ENCODE measurements at places on chromosomes 13 and 19.

DNA sequence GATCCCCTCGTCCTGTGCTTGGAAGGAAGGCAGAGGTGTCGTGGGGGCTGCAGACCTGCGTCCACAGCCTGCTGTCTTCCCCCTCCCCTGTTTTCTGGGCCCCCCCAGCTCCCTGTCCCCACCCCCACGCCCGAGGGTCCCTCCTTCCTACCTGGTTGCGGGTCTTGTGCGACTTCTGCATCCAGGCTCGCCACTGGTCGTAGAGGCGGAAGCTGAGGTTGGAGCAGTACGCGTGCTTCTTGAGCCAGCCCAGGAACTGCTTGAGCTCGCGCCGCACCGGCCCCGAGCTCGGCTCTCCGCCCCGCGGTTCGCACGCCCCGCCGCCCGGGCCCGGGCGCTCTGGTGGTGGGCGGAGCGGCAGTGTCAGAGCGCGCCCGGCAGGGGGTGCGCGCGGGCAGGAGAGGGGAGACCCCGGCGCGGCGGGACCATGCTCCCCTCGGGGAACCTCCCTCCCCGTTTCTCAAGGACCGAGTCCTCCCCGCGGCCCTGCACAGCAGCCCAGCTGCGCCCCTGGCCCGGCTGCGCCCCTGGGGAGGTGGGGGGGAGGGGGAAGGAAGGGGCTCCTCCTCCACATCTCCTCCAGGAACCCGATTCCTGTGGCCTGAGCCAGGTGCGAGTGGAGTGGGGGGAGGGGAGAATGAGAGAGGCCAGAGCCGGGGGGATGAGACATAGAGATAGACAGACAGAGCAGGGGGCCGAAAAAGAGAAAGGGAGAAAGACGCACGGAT is 5.7 kb downstream of the REX1BD start:
- DNase-seq = peak; percentile 84

GRCh38 chr13:23822252-23822824 is 66.9 kb downstream of the MIPEP start:
- DNase-seq = no peak

DNA sequence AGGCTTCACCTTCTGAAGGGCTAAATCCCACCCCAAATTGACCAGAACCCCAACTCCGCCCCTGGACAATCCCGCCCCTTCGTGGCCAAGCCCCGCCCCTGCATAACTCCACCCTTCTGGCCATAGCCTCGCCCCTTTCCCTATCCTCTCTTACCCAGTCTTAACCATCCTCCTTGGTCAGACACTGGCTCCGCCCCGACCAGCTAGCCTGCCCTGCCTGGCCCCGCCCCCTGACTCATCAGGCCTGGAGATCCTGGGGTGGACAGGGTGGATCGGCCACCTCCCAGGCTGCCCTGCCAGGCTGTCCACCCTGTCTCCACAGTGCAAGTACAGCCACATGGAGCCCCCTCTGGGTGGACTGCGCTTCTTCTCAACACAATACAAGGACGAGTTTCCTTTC is 8.0 kb upstream of the ZNF358 start:
- DNase-seq = peak; percentile 12

GRCh38 chr19:19551853-19552192 is 13.8 kb downstream of the CILP2 start:
- DNase-seq = no peak

- no peak for DNase-seq
Measured at GRCh38 chr19:13670846-13671245, 93.5 kb upstream of the MRI1 start.

DNA sequence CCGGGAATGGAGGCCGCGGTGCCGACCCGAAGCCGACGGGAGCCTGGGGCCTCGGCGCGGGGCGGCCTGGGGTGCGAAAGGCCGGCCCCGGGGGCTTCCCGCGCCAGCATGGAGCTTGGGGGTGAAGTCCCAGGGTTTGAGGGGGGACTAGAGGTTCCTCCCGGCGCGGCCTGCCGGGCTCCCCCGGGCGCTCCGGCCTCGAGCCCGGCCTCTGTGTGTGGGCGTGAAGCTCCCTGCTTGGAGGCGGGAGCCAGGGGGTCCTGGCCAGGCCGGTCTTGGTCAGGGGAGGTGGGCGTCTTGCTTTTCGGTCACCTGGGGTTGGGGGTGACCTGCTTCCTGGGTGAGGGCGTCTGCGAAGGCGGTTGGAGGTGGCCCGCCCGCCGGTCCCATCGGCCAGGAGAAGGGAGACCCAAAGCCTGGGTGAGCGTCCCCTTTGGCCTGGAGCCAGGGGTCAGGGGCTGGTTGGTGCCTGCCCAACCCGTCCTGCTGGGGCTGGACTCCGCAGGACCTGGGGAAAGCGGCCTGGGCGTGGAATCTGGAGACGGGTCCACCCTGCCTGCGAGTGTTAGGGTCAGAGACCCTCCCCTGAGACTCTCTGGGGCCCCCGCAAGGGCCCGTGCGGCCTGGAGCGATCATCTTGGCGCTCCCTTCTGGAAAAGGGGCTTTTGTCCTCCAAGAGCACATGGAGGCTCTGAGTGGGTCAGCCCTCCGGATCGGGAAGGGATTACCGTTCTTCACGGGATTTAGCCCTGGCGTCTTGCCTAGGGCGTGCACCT is 535 bp downstream of the BSG start:
- peak; percentile 28 for DNase-seq

DNA sequence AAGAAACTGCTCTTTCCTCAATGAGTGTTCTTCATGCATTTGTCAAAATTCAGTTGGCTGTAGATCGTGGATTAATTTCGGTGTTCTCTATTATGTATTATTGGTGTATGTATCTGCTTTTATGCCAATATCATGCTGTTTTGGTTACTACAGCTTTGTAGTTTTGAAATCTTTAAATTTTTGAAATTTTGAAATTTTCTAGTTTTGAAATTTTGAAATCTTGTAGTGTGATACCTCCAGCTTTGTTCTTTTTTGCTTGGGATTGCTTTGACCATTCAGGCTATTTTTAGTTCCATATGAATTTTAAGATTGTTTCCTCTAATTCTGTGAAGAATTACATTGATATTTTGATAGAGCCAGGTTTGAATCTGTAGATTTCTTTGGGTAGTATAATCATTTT is 3.1 kb downstream of the CD33 start:
- DNase-seq = no peak

- DNase-seq = no peak
Measured at GRCh38 chr19:39479916-39480315, 722 bp upstream of the TIMM50 start.

GRCh38 chr13:40975441-40975840 is 43.7 kb downstream of the ELF1 start:
- DNase-seq = no peak

DNA sequence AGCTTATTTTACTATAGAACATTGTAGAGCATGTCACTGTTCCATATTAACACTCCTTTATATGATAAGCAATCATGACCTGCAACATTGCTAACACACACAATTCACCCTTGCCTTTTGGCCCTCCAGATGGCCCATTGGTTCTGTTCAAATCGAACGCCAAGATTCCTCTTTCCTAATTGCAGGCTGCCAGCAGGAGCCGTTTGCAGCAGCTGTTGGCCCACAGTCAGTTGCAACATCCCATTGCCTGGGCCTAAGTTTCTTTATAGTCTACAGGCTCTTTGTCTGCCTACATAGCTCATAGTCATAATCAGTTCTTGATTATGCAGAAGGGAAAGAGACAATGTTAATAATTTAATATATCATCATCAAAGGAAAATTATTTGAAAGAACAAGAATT is 37.6 kb downstream of the KCTD12 start:
- no peak for DNase-seq

DNA sequence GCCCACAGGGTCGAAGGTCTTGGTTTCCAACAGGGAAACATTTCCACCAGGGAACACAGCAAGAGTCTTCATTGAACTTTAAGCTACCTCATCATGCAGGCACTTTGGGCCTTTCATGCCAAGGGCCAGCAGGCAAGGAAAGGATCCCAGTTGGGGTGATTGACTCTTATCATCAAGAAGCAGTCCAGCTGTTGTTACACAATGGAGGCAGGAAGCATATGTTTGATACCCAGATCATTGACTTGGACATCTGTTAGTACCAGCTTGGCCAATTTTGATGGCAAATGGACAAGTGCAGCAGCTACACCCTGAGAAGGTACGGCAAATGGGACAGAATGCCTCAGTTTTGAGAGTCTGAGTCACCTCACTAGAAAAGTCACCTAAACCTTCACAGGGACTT is 10.9 kb upstream of the RCBTB1 start:
- no peak for DNase-seq

DNA sequence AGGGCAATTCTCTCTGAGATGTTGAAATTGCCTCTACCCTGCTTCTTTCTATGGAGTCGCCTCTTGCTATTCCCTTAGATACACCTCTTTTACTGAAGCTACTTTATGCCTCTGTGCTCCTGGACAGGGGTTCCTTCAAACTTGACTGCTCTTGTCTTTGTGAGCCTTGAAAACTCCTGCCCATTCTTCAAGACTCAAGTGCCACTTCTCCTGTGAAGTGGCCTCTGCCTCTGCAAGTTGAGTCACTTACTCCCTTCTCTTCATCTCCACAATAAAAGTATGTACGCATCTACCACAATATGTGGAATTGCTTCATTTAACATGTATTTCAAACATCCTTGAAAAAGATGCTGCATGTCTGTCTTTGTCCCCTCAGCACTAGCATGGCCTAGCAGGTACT is 66.0 kb upstream of the TPP2 start:
- no peak for DNase-seq

DNA sequence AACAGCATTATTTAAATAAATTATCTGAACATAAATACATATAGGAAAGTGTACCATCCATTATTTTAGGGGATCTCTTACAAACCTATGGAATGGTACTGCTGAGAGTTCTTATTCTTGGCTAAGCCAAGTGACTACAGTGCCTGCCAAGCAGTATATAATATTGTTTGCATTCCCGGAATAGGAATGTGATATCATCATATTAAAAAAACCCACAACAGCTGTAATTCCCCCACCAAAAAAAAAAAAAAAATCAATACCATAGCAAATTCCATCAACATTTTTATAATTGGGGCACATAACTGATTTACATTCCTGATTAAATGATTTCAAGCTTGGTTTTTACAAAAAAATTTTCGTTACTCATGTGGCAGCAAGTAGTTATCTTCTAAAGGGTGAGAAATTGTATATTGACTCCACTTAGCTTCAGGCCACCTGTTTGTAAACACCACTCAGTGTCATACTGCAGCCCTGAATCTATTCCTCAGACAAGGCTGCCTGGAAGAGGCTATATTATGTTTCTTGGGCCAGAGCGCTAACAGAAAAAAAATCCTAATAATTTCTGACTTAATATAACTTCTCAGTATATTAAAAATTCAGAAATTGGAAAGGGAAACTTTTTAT is 278.1 kb downstream of the DNAJC15 start:
- DNase-seq = no peak

GRCh38 chr19:3028305-3029064 is 595 bp downstream of the TLE2 start:
- DNase-seq = peak; percentile 44

GRCh38 chr13:34926508-34926907 is 15.6 kb upstream of the NBEA start:
- no peak for DNase-seq

GRCh38 chr19:5615756-5616327 is 6.7 kb downstream of the SAFB2 start:
- no peak for DNase-seq

DNA sequence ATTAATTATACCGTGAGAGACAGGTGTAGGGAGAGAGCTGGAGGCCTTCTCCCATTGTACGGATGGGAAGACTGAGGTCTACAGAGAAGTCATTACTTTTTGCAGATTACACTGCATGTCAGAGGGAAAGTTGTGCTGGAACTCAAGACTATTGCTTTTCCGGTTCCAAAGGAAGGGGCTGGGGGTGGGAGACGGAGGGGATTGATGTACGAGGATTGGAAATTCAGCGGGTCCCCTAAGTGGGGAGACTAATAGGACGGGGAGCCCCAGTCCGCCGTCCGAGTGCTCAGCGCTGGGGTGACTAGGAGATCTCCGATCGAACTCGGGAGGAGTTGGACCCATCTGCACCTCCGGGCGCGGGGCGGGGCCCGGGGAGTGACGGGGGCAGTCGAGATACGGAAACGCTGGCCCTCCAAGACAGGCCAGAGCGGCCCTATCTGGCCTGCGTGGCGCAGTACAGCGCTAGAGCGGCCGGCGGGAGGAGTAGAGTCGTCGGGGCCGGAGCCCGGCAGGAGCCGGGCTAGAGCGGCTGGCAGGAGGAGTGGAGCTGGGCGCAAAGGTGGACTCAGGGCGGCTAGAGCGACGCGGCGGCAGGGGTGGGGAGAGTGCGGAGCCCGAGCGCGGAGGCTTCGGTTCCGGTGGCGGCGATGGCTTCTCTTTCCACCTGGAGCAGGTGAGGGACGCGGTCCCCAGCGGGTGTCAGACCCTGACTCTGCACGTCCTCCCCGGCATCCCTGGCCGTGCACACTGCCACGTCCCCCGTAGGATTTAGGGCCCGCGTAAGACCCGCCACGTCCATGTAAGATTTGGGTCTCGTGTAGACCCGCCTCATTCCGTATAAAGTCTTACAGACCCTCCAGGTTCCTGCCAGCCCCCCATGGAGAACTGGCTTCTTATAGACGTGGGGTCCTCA is 1.1 kb downstream of the ARHGEF1 start:
- peak; percentile 91 for DNase-seq

GRCh38 chr19:50669302-50670101 is 20.3 kb downstream of the C19orf81 start:
- peak; percentile 44 for DNase-seq

DNA sequence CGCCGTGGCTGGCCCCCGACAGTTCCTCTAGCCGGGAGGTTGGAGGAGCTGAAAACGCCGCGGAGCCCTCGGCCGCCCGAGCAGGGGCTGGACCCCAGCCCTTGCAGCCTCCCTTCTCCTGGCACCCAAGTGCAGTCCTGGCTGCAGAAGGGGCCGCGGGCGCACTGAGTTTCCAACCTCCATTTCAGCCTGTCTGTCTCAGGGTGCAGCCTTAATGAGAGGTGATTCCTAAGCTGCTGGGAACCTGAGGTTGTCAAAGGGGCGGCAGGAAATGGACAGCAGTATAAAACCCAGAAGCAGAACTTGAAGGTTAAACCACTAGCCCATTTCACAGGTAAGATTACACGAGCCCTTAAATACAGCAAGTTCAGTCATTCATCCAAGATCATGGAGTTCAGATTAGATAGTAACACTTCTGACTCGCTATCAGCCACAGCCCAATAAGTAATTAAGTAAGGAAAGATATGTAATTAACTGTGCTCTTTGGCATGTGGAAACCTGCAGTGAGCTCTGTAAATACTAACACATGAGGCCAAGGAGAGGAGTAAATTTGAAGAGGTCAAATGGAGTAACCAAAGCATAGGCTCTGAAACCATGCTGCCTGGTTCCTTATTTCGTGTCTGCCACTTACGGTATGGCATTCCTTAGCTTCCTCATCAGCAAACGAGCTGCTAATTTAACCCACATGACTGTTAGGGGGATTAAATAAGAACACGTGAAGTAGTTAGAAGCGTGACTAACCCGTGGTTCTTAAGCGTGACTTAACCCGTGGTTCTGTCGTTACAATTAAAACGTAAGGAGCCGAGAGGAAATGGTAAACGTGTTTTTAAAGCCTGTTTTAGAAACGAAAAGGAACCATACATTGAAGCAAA is 686 bp downstream of the SETDB2 start:
- peak; percentile 43 for DNase-seq

DNA sequence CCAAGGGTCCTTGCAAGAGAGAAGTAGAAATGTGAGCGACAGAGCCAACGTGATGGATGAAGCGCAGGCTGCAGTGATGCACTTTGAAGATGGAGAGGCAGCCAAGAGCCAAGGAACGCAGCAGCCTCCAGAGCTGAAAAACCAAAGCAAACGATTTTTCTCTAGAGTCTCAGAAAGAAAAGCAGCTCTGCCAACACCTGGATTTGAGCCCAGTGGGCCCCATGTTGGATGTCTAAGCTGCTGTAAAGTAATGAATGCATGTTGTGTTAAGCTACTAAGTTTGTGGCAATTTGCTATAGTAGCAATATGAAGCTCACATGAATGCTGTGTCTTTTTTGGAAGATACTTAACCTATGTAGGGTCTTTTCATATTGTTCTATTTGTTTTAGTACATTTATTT is 894.3 kb downstream of the EFNB2 start:
- DNase-seq = no peak
